ENCODE measurements at places on chromosomes 3 and 15.

- peak overlapping the region; percentile 25 for H3K27ac ChIP-seq
- H3K4me1 ChIP-seq: peaks cover 20% of the 10 kb centered on the region
- no peak overlapping the region for H3K4me3 ChIP-seq
- no peaks in the 10 kb centered on the region for H3K27me3 ChIP-seq
- no peak for ATAC-seq
Observed at GRCh38 chr3:156792945-156793344, 33.2 kb upstream of the LEKR1 start.

GRCh38 chr15:52680041-52680391, 828 bp upstream of the ATOSA start:
- peak overlapping the region; percentile 96 for H3K4me3 ChIP-seq
- peaks cover 14% of the 10 kb centered on the region for H3K36me3 ChIP-seq
- peak overlapping the region; percentile 98 for H3K27ac ChIP-seq

GRCh38 chr3:15820911-15821310, 23.1 kb upstream of the ANKRD28 start:
- ATAC-seq: no peak
- no peak overlapping the region for H3K27ac ChIP-seq
- no peak overlapping the region for H3K4me3 ChIP-seq

- no peak overlapping the region for H3K4me3 ChIP-seq
- no peak for ATAC-seq
- H3K36me3 ChIP-seq: no peaks in the 10 kb centered on the region
- H3K27ac ChIP-seq: no peak overlapping the region
- H3K27me3 ChIP-seq: no peaks in the 10 kb centered on the region
Observed at GRCh38 chr3:168049367-168049974, 46.3 kb downstream of the GOLIM4 start.

DNA sequence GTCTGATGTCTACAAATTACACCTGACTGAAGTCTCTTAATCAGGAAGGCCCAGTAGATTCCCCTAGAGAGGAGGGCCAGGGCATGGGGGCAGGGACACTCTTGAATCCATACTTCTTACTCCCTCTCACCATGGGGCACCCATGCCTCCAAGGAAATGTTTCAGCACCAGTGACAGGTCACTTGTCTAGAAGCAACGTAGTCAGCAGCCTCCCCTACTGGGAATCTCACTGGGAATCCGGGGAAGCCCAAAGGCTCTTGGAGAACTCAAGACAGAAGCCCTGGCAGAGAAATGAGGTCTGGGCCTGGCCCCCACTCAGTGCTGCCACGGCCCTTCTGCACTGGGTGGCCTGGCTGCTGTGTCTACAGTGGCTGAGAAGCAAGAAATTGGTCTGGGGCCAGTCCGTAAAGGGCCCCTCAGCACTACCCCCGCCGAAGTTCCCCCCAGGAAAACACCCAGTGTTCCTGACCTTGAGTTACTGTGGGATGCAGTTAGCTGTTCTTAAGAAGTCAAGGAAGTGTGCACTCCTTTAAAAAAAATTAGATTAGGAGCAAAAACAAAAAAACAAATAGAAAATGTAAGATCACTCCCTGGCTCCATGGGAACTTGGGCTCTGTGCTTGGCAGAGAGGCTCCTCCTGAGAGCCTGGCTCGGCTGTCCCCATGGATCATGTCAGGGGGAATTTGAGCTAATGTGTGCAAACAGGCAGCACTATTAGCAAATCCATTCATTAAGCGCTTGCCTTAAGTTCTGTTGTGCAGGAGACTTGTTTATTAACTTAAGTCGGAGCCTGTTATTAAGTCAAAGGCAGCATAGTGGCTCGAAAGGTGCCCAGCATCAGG, 5.4 kb upstream of the LINGO1 start:
- no peak for ATAC-seq
- H3K27ac ChIP-seq: no peak overlapping the region
- no peak overlapping the region for H3K4me3 ChIP-seq
- peaks cover 95% of the 10 kb centered on the region for H3K27me3 ChIP-seq
- no peaks in the 10 kb centered on the region for H3K36me3 ChIP-seq

DNA sequence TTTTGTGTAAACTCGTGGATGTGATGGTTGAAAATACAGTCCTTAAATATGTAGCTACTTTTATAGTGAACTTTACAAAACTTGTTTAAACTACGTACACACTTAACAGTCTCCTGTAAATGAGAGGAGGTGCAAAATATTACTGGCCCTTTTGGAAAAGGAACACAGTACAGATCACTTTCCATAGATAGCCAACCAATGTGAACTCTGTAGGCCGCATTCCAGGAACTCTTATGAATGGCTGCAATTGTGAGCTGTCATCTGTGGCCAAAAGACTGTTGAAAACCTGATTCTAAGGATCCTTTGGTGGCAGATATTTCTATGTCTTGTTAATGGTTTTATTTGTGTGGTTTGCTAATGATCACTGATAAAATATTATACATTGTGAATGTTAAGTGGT, 6.2 kb downstream of the TSC22D2 start:
- peaks cover 65% of the 10 kb centered on the region for H3K4me1 ChIP-seq
- no peak for ATAC-seq
- peaks cover 56% of the 10 kb centered on the region for H3K36me3 ChIP-seq
- H3K27me3 ChIP-seq: no peaks in the 10 kb centered on the region
- no peak overlapping the region for H3K27ac ChIP-seq

DNA sequence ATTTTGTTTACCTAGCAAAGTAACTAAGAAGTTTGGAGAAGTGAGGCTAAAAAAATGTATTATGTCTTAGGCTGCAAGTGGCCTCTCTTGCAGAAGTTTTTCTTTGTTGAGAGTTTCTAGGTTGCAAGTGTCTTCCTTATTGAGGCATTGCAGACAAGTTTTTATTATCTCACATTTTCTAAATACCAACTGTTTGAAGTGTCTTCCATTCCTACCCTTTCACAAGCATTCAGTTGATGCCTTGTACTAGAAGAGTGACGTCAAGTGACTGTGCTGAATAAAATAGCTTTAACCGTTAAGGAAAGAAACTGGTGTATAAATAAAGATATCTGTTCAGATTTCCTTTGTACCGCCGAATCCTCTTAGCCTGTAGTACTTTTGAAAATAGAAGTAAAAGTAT, 123.3 kb downstream of the ALCAM start:
- H3K4me3 ChIP-seq: no peak overlapping the region
- peaks cover 56% of the 10 kb centered on the region for H3K36me3 ChIP-seq
- no peaks in the 10 kb centered on the region for H3K4me1 ChIP-seq
- H3K27ac ChIP-seq: no peak overlapping the region
- no peak for ATAC-seq
